Fibroblast of mammary gland (primary cell): ENCODE measurements at places on chromosomes 3 and 15.

- no peak for DNase-seq
Observed at GRCh38 chr3:166844329-166844728, 535.8 kb downstream of the ZBBX start.

GRCh38 chr3:185152410-185153170 is at the start of gene C3orf70:
Gene C3orf70 (minus strand): TSS chr3:185153060. CDS start chr3:185152823, 237 bp downstream.
- DNase-seq: peak; percentile 29

DNA sequence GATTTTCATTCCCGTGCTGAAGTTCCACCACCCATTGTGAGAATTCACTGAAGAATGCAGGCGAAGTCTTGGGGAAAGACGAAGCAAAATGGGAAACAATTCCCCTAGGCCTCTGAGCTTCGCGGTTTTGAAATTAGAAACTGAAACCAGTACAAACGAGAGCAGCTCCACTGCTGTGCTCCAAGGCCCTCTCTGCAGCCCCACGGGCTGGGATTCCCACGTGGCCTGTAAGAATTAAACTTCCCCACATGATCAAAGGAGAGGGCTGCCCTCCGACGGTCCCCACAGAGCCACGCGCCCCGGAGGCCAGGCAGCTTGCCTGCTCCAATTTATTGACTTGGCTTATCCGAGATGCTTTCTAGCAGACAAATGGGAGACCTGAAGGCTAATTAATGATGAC is 144.0 kb downstream of the GREM1 start:
- DNase-seq: peak; percentile 76

- peak; percentile 72 for DNase-seq
Observed at GRCh38 chr3:126620738-126621137, 34.2 kb downstream of the TXNRD3 start.

DNA sequence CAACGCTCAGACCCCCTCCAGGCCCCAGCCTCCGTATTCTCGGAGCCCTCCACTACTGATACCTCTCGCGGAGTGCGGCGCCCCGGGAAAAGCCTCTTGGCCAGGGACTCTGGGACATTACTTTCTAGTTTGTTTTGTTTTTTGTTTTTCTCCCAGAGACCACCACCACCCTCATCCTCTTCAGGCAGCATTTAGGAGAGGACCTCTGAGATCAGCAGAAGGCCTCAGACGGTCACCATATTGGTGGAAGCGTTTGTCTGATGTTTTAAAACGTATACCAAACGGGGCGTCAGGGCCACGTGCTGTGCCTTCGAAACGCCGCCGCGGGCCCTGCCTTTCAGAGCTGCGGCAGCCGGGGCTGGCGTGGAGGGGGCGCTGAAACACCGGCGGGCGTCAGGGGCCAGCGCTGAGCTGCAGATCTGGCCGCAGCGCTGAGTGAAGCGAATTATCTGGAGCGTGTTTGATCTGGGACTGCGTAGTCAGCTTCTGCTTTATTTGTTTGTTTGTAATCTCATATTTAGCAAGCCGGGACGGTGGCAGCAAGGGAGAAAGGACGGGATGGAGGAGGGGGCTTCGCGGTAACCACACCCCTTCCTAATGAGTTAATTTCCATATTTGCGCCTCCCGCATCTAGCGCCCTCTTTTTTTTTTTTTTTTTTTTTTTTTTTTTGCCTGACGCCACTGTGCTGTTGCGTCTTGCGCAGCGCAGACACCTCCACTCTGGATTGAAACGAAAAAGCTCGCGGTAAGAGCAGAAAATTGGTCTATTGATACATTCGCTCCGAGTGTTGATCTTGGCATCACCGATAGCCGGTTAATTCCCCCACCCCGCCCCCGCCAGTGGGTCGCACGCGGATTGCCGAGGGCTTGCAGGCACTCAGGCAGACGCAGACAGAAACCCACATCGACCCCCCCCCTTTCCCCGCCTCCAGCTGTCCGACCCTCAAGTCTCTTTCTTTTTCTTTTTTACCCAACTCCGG is 14.9 kb downstream of the SOX2 start:
- DNase-seq: no peak

DNA sequence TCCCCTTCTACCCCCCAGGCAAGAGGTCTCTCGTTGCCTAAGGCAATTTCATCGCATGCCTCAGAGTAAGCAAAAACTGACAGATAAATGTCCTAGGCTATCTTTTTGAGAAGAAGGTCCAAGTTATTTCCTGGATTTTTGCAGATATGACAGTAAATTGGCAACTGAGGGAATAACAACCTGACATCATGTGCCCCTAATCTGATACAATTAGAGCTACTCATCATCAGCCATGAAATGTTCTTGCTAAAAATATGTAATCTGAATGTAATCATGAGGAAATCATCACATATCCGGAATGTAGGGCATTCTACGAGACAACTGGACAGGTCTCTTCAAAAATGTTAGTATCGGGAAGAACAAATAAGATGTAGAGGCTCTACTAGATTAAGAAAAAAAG is 44.1 kb downstream of the TNIK start:
- DNase-seq: no peak

- DNase-seq: peak; percentile 48
Observed at GRCh38 chr3:101193957-101194356, 126.4 kb downstream of the IMPG2 start.

- DNase-seq: no peak
Observed at GRCh38 chr3:98702166-98702565, 61.0 kb upstream of the ST3GAL6 start.

DNA sequence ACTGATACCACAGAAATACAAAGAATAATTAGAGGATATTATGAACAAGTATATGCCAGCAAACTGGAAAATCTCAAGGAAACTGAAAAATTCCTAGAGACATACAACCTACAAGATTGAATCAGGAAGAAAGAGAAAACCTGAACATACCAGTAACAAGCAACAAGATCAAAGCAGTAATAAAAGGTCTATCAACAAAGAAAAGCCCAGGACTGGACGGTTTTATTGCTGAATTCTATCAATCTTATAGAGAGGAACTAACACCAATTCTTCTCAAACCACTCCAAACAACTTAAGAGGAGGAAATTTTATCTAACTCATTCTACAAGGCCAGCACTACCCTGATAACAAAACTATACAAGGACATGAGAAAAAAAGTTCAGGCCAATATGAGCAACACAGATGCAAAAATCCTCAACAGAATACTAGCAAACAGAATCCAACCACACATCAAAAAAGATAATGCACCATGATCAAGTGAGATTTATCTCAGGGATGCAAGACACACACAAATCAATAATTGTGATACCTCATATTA is 71.1 kb upstream of the IMPG2 start:
- DNase-seq: no peak

DNA sequence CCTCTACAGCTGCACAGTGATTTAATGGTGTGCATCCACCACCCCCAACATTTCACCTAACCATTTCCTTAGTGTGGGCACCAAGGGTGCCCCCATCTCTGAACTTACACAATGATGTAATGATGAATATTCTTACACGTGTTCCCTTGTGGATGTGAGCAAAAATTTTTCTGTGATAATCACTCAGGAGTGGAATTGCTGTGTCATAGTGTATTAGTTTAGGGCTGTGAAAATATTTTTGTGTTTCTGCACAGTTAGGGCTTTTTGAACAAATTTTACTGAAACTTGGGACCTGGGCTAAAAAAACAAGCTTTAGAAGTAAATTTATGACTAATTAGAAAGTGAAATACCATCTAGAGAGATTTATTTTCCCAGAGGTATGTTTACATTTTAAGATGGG is 134.5 kb upstream of the CCNL1 start:
- no peak for DNase-seq

- no peak for DNase-seq
Observed at GRCh38 chr3:43035801-43036365, 56.8 kb downstream of the GASK1A start.

DNA sequence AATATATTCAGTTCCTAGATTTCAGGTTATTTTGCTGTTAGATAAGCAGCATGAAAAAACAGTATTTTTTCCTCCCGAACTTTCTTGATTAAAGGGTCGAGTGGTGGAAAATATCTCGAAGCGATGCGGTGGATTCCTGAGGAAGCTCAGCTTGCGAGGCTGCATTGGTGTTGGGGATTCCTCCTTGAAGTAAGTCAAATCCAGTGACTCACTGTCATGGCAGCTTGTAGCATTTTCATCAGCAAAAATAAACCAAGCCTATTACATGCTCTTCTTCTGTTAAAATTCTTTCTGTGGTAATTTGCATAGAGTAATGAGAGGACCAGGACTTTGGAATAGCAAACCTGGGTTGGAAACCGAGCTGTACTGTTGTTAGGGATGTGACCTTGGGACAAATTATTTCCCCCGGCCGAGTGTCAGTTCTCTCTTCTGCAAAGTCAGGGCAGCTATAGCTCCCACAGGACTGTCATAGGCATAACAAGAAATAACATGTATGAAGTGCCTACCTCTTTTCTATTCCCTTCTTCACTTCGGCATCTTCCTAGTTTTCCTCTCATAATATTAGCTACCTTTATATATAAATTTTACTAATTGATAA is 75.6 kb downstream of the UBP1 start:
- DNase-seq: peak; percentile 27

GRCh38 chr3:182790612-182791011 is 2.7 kb upstream of the ATP11B start:
- DNase-seq: no peak

DNA sequence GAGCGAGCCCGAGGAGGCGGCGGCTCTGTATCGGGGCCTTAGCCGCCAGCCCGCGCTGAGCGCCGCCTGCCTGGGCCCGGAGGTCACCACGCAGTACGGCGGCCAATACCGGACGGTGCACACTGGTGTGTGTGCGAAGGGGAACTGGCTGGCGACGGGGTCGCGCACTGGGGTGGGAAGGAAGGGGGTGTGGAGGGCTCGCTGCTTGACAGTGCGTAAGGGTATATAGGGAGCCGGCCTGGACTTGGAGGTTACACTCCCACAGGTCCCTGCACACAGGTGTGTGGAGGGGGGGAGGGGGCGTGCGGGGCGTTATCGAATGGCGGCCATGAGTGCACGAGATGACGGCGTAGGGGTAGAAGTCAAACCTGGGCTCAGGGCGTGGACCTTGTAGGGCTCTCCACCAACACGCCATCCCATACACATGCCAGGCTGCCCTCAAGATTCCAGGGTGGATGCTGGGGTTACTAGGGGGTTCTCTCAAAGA is 389 bp downstream of the APEH start:
- DNase-seq: no peak

DNA sequence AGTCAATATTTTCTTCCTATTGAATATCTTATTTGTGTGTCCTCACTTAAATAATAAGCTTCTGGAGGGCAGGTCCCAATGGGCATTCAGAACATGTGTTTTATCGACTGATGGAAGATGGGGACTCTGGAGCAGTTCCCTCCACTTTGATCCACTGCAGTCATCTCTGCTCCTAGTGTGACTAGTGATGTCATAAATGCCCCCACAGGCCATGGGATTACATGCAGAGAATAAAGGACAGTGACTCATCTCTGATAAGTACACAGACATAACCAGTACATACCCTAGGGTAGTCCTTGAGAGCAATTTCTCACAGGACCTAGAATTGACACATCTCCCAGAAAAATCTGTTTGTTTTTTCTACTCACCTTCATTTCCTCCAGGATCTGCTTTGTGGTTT is 49.4 kb upstream of the FMN1 start:
- DNase-seq: peak; percentile 67

GRCh38 chr15:39173426-39173825 is 407.5 kb upstream of the THBS1 start:
- DNase-seq: no peak

GRCh38 chr3:136787349-136787748 is 31.6 kb upstream of the SLC35G2 start:
- DNase-seq: peak; percentile 34

GRCh38 chr3:6601374-6601773 is 259.5 kb upstream of the GRM7 start:
- DNase-seq: no peak

- peak; percentile 73 for DNase-seq
Observed at GRCh38 chr3:55486101-55486856, 827 bp downstream of the WNT5A start.

GRCh38 chr3:107846279-107846852 is 244.5 kb downstream of the CD47 start:
- peak; percentile 69 for DNase-seq

DNA sequence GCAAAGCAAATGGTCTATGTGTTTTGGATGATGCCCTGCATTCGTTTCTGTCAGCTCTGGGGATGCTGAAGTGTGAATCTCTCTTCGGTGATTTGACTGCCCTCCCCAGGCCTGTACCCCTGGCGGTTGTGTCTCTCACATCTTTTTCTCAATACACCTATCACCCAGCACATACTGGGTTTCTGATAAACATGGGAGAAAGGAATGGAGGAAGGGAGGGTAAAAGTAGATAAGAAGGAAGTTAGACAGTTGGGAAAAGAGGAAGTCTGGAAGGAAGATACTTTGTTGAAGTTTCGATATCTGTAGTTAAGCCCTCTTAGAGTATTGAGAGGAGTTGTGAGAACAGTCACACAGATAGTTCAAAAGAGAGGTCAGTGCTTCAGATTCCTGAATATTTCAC is 35.8 kb upstream of the LRTM1 start:
- DNase-seq: no peak

GRCh38 chr3:127207727-127208482 is 15.0 kb downstream of the PRR23E start:
- DNase-seq: no peak

DNA sequence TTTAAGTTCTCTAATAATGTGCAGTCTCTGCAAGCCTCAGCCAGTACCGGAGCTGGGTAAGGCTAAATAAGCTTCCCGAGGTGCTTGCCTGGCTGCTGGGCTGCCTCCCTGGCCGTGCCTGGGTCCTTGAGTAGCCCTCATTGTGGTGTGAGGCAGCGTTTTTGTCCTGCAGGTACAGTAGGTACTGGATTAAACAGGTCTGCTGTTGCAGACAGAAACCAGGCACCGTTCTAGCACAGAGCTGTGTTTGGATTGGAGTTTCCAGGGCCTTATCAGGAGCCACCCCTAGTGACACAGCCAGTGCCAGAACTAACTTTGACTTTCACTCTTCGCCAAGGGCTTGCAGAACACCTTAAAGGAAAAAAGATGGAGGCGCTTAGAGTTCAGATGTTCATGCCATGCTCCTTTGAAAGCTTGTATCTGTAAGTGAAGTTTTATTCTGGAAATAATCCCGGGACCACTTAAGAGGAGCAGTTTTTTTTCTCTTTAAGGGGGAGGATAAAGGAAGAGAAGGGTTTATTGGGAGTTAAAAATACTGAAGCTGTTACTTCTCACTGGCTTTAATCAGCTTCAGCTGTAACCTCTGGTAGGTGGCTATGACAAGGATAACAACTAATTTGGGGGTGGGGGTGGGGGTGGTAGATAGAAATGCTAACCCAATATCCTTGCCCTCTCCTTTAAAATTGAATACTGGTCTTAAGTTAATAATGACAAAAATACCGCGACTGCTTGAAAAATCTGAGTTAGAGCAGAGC is 126.8 kb downstream of the MITF start:
- DNase-seq: no peak

GRCh38 chr15:64566102-64566501 is 105.7 kb downstream of the ZNF609 start:
- no peak for DNase-seq

- DNase-seq: no peak
Observed at GRCh38 chr15:100571592-100572167, 30.3 kb downstream of the LINS1 start.

GRCh38 chr3:51386852-51387229 is 1.8 kb downstream of the MANF start:
- no peak for DNase-seq
